ENCODE measurements at places on chromosomes 3 and 15.
A peak's percentile ranks its signal among the peaks of the same experiment; 100 is the strongest.

DNA sequence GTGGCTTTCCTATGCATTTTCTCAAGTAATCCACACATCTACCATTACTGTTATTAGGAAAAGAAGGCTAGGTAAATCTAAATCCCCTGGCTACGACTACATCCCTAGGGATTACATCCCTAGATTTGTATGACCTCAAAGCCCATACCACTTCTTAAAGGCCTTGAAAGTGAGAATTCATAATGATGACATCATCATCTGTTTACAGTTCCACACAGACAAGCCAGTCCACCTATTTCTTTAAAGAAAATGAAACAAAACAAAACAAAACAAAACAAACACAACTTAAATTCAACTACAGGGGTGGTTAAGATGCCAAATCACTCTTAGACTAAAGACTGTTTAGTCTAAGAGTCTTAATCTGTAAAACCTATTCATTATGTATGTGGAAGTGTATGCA, 5.7 kb downstream of the WDR72 start:
- no peak for DNase-seq

DNA sequence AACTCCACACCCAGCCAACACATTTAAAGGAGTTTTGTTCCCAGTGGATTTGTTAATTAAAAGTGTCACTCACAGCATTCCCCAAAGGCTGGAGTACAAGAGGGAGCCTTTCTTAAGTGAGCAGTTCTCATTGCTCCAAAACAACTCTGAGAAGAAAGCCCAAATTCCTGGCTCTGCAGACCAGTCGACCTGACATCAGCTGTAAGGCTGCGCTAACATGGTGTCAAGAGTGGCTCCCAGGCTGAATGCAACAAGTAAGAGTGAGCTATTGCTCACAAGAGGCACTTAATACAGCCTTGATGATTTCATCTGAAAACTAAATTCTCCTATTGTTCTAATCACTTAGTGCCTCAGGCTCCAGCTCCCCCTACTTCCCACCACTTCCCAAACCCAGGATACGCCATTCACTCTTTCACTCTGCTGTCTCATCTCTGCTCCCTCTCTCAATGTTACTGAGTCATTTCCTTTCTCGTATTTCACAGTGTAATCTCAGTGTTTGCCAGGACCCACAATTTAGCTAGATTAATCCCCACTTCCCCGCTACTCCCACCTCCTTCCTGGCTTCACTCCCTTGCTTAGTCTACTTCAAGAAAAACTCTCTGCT, 81.8 kb downstream of the WWTR1 start:
- peak; percentile 98 for DNase-seq

GRCh38 chr3:177061369-177061768, 135.9 kb downstream of the TBL1XR1 start:
- DNase-seq = no peak

- no peak for DNase-seq
Measured at GRCh38 chr3:8488877-8489276, 12.7 kb upstream of the LMCD1 start.

DNA sequence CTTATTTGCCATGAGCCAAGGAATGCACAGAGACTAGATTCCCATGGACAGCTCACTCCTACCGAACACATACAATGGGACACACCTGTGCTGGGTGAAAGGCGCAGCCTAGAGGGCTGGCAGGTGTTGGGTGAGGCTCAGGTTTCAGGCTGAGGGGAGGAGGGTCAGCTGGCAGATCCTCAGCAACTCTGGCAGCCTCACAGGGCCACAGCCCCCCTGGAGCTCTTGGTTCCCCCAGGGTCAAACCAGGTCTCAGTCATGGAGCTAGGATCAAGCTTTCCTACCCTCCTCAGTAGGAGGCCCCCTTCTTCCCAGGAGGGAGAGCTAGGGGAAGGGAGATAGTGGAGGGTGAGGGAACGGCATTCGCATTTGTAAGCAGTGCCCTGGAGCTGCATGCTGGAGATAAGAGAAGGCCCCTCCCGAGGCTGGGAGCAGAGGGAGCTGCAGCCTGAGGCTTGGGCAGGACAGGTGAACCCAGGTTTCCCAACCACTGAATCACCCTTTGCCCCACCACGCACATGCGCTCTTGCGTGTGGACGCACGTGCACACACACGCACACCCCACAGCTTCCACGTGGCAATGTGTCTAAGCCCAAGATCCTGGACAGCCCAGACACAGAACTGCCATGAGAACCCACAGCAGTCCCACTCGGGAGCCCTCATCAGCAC, 26.3 kb upstream of the TFRC start:
- DNase-seq = no peak

GRCh38 chr3:181735911-181736310, 24.2 kb downstream of the SOX2 start:
- DNase-seq = no peak

DNA sequence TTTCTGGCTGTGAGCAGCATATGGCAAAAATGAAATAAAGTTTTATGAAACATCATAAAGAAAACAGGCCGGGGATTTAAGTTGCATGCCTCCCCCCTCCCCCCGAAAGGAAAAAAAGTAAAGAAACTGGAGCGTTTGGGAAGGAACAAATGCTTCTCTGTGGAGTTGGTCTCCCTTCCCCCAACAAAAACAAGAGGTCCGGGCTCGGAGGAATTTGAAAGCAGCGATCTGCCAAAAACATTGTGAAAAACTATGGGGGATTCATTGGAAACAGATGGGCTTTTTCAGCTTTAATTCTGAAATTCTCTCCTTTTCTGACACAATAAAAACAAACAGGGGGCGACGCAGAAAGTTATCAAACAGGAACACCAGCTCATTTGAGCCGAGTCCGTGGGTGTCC, 17.0 kb downstream of the RGMA start:
- DNase-seq = no peak

DNA sequence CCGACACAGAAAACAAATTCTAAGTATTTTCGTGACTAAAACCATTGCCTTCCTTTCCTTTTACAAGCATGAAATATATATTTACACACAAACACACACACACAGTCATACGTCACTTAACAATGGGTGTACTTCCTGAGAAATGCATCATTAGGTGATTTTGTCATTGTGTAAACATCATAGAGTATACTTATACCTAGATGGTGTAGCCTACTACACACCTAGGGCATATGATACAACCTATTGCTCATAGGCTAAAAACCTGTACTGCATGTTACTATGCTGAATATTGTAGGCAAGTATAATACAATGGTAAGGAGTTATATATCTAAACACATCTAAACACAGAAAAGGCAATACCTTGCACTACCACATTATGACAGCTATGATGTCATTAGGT, 28.6 kb downstream of the COL6A5 start:
- no peak for DNase-seq

DNA sequence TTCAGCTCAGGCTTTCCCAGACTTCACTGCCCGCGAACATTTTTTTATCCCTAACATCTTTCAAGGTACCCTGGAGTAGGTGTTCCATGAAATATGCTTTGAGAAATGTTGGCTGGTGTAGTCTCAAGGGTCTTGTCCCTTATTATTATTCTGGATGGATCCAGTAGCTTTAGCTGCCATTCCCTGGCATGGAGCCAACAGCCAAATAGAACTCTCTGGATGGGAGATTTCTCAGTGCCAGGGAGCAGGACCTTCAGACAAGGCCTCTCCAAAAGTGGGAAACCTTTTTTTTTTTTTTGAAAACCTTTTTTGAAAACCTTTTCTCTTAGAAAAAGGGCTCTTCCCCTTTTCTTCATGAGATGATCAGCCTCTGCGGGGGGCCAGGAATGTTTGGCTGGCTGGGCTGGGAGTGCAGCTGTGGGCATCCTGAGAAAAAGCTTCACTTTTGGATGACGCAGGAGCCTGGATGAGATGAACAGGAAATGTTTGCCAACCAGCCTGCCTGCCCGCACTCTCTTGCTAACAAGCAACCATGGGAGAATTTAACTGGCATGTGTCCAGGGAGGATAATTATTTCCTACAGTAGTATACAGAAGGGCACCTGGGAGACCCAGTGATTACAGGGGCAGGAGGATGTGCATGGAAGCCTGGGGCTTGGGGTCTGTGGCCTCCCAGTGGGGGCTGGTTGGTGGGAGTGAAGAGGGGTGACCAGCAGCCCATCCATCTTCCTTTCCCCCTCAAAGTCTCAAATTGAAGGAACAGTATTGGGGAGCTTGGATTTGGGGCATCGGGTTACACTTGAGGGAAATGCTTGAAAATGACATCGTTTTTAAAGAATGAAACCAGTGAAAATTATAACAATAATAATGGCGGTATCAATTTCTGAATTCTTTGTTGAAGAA, 109.1 kb upstream of the LRIG1 start:
- peak; percentile 65 for DNase-seq

DNA sequence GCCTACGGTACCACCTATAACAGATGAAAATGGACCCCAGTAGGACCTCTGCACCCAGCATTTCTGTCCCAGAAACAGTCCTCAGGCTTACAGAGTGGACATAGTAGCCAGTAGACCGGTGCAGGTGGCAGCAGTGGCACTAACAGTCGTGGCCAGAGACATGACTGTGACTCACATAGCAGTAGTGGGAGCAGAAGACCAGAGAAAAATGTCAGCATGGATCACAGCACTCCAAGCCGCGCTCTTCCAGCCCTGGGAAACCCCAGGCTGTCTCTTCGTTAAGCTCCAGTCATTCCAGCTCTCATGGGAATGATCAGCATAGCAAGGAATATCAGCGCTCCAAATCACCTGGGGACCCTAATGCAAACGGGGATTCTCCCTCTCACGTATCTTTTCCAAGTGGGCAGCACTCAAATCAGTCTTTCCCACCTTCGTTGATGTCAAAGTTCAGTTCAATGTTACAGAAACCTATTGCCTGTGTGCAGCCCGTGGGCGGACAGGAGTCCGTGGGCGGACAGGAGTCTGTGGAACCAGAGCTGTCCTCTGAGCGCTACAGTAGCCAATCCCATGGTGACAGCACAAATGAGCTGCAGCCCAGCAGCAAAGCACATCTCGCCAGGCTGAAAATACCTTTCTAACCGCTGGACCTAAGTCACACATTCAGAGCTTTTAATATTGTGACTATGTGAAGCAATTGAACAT, 10.5 kb downstream of the BFSP2 start:
- no peak for DNase-seq

DNA sequence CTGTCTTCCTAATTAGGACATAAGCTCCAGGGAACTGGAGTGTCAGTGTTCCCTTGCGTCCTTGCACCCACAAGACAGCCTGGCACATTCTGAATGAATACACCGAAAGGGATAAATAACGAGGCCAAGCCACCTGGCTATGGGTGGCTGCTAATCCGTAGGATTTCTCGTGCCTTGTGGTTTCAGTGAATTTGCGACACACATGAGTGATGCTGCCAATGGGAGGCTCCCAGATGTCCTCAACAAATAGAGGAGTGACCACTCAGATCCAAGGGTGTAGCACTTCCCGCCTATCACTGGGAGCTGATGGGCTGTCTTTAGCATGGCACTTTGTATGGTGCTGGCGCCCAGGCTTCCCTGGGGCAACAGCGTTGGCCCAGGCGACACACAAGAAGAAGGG, 43.4 kb downstream of the APBA2 start:
- DNase-seq = no peak

GRCh38 chr3:27686642-27687041, 35.5 kb downstream of the EOMES start:
- peak; percentile 68 for DNase-seq

- DNase-seq = no peak
Measured at GRCh38 chr3:45320986-45321385, 67.4 kb upstream of the LARS2 start.

- DNase-seq = no peak
Measured at GRCh38 chr3:58422756-58423325, 10.8 kb downstream of the PDHB start.

- no peak for DNase-seq
Measured at GRCh38 chr15:74055804-74056203, 26.5 kb downstream of the GOLGA6A start.

- DNase-seq = no peak
Measured at GRCh38 chr3:47416041-47416440, 35.2 kb downstream of the PTPN23 start.

DNA sequence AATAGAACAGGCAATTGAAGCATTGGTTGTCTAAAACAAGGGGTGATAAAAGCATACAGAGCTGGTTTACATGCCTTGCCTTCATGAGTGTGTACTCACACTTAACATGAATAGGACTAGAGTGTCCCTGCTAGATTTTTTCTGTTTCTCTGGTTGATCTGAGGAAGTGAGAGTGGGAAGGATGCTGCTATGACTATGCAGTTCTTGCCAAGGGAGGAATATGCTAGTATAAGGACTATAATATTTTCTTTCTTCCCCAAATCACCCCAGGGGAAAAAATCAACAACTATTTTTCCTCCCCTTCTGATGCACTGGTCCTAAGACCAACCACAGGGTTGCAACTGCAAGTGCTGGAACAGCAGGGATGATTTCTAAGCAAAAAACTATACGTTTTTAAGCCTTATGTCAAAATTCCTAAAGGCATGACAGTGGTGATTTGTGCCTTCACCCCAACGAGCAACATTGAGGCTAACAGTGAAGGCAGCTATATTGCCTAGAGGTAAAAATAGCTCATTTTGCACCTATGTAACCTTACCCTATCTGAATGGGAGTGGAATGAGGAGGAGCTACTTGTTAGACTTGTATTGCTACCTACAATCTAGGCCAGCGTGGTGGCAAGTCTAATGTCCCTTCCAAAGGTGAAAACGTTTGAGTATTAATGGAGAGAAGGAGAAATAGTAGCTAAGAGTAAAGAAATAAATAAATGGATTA, 33.5 kb upstream of the USP8 start:
- DNase-seq = no peak

DNA sequence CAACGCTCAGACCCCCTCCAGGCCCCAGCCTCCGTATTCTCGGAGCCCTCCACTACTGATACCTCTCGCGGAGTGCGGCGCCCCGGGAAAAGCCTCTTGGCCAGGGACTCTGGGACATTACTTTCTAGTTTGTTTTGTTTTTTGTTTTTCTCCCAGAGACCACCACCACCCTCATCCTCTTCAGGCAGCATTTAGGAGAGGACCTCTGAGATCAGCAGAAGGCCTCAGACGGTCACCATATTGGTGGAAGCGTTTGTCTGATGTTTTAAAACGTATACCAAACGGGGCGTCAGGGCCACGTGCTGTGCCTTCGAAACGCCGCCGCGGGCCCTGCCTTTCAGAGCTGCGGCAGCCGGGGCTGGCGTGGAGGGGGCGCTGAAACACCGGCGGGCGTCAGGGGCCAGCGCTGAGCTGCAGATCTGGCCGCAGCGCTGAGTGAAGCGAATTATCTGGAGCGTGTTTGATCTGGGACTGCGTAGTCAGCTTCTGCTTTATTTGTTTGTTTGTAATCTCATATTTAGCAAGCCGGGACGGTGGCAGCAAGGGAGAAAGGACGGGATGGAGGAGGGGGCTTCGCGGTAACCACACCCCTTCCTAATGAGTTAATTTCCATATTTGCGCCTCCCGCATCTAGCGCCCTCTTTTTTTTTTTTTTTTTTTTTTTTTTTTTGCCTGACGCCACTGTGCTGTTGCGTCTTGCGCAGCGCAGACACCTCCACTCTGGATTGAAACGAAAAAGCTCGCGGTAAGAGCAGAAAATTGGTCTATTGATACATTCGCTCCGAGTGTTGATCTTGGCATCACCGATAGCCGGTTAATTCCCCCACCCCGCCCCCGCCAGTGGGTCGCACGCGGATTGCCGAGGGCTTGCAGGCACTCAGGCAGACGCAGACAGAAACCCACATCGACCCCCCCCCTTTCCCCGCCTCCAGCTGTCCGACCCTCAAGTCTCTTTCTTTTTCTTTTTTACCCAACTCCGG, 14.9 kb downstream of the SOX2 start:
- no peak for DNase-seq

Data from EL (cell line).